ENCODE measurements at places on chromosomes 3 and 15.

DNA sequence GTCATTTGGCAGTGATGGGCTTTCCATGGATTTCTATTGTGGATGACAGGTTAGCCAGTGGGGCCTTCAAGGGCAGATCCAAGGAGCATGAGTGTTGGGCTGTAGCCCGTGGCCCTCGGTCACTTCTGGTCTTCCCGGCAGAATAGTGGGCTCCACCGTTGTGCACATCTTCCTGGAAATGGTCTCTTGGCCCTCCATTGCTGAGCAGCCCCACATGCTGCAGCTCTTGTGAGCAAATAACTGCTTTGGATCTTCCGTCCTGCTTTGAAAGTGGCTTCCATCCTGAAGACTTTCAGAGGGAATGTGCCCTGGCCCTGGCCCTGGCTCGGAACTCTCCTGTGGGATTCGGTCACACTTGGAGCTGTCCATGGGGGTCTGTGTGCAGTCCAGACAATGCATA is 102.8 kb downstream of the SNRPN start:
- no peak for DNase-seq

- DNase-seq, result no peak
Observed at GRCh38 chr3:20346916-20347315, 160.9 kb upstream of the SGO1 start.

DNA sequence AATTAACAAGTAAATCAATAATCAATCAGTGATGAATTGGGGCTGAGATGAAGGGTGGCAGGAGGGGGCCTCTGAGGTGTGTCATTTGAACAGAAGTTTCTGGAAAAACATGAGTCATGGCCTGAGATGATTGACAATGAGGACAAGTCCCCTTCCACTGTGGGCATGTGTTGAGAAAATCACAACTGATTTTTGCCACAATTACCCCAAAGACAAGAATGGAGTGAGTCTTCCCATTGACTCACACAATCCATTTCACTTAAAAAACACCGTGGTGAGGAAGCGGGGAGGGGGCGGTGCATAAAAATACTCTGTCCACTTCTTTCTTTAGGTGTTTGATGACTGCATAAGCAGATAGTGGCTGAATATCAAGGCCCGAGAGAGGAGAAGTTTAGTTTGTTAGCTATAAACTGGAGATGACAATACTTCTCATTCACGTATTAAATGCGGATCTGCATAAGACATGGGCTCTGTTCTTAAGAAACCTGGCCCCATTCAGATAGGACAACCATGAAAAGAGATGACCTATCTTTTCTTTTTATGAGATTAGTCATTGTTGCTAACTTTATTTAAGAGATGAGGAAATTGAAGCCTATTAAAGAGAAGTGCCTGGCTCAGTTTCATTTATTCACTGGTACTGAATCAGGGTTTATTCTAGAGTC is 34.7 kb downstream of the SHC4 start:
- no peak for DNase-seq

GRCh38 chr3:179801263-179801662 is 148.4 kb downstream of the USP13 start:
- DNase-seq, result no peak

GRCh38 chr3:142915636-142916035 is 26.8 kb upstream of the PCOLCE2 start:
- DNase-seq, result no peak

GRCh38 chr3:151350656-151351055 is 21.3 kb upstream of the P2RY13 start:
- DNase-seq, result no peak

- DNase-seq, result no peak
Observed at GRCh38 chr15:81157939-81158223, 23.8 kb downstream of the CFAP161 start.

GRCh38 chr15:75810874-75811498 is 32.3 kb upstream of the UBE2Q2 start:
- DNase-seq, result no peak

GRCh38 chr3:4222574-4223175 is 80.5 kb upstream of the SETMAR start:
- no peak for DNase-seq

GRCh38 chr15:65638681-65639089 is 16.9 kb downstream of the SLC24A1 start:
- no peak for DNase-seq

DNA sequence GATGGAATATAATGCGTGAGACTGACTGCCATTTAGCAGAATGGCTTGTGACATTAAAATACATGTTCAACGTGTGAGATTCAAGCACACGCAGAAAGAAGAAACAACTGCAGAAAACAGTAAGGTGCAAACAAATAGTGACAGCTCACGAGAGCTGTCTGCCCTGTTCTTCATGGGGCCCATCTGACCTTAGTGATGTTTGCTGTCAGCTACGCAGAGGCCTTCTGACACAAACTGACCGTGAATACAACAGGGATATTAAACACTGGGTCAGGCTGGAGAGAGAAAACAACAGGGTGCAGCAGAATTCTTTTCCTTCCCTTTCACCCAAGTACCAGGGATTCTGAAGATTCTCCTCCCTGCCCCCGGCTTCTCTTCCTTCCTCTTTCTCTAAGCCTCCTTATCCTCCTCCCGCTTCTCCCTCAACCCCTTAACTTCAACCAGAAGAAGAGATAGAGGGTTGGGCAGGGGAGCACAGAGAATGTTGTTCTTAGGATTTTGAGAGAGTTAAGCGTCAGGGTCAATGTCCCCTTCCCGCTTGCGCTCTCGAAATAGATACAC is 2.1 kb downstream of the TNFAIP8L3 start:
- no peak for DNase-seq

GRCh38 chr3:62139957-62140356 is 233.4 kb downstream of the FEZF2 start:
- DNase-seq, result no peak

DNA sequence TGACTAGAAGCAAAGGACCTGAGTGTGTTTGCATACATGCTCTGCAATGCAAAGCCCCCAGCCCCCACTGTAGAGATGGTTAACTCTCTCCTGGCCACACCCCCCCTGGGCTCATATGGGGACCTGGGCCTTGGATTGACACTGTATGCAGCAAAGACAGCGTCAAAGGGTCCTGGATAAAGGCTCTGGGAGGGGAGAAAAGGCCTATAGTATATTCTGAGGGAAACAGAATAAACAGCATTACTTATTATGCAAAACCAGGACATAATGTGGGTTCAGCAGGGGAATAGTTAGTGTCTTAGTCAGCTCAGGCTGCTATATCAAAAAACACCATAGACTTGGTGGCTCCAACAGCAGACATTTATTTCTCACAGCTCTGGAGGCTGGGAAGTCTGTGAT is 158.7 kb downstream of the APBA2 start:
- no peak for DNase-seq

DNA sequence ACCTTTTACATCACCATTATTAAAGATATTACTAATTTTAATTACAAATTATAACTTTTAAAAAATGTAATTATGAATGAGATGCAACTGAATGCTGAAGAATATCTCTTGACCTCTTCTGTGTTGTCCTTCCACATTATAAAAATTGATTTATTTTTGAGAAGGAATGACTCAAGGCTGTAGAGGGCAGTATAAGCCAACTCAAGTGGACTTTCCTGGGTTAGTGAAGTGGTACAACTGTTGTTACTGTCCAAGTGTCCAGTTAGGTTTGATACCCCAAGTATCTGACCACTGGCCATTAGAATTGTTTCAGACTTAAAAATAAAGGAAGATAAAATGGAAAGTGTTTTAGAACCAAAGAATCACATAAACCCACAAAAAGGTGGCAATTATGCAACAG is 51.9 kb downstream of the BBX start:
- DNase-seq, result no peak

DNA sequence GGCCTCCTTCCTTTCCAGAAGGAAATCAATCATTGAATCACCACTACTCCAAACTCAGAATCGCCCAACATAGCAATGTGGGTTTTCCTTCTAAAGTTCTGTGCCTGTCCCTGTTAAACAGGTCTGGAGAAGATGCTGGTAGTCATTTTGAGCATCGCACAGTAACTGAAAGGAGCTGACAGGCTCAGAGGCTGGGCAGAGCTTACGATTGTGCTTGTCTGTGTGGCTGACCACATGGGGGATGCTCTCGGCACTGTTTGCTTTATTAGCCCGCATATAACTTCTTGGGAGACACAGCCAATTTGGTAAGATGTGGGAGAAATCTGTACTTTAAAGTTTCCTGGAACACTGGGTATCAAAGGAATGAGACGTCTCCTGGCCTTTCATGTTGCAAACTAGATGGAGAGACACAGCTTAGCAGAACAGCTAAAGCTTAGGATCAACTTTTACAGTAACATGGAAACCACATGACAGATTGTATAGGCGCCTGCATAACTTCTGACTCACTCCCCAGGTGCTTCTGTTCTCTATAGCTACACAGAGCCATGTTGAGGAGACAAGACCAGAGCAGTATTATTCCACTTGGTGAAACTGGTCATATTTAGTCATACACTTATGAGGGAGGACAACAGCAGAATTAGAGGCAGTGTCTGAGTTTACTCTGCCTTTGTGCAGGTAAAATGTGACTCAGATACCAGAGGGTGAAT is 374.1 kb downstream of the RORA start:
- DNase-seq, result no peak

GRCh38 chr3:150543531-150543930 is 2.8 kb downstream of the SERP1 start:
- no peak for DNase-seq

DNA sequence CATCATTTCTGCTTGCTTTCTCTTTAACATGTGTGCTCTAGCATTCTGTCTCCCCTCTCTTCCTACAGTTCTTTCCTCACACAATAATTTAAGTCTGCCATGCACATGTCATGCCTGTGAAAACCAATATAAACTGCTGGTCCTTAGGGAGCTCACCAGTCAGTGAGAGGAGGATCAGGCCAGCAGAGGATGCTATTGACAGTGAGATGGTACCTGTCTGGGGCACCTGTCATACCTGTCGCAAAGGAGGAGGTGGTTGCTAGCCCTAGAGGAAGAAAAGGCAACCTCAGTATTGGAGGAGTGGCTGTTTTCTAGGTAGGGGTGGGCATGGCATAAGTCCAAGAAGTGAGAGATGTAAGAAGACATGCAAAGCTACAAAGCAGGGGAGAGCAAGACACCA is 194.6 kb downstream of the GABRG3 start:
- no peak for DNase-seq

GRCh38 chr3:49805367-49805782 is 2.3 kb downstream of the INKA1 start:
- DNase-seq, result no peak

DNA sequence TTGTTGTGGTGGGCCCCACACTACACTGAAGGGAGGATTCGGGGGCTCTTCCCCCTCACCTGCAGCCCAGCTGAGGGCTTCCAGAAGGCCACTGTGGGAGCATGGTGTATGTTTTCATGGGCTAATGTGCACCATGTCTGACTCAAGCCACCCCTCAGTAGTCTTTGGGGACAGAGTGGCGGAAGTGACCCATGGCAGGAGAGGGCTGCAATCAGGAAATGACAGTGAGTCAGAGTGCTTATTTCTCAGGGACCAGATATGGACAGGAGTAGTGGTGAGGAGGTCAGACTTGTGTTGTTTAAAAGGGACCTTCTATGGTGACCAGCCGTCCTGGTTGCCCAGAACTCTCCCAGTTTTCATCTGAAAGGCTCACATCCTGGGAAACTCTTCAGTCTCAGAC is 32.8 kb upstream of the SLC9A9 start:
- DNase-seq, result no peak

- peak; percentile 7 for DNase-seq
Observed at GRCh38 chr3:58034738-58035523, 26.7 kb downstream of the FLNB start.

DNA sequence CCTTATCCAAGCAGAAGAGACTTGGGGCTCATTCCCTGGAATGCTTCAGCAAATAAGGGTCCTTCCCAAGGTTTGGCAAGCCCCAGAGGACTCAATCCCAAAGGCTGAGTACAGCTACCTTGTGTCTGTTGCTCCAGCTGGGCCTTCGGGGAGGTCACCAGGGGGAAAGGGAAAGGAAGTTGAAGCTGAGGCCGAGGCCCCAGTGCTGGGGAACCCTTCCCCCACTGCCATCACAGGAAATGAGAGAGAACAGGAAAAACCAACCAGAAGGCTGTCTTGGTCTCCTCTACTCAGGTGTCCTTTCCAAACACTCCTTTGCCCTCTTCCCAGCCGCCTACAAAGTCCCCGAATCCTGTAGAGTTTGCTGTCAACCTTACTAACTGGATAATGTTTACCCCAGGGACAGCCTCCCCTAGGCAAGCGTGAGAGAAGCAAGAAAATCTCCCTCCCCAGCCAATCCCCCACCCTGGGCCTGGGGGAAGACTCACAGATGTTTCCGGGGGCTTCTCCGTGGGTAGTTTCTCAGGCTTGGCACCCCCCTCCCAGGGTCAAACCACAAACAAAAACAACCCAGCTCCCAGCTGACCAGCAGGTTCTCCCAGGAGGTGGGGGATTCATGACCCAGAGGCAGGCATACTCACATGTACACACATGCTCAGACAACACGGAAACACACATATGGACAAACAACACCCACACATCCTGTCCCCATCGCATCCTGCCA is 5.5 kb downstream of the CSRNP1 start:
- DNase-seq, result no peak

- no peak for DNase-seq
Observed at GRCh38 chr3:12267376-12268030, 21.4 kb upstream of the PPARG start.

- no peak for DNase-seq
Observed at GRCh38 chr3:111238885-111239284, 167.3 kb downstream of the NECTIN3 start.

- no peak for DNase-seq
Observed at GRCh38 chr3:38731522-38731921, 82.0 kb upstream of the SCN5A start.

DNA sequence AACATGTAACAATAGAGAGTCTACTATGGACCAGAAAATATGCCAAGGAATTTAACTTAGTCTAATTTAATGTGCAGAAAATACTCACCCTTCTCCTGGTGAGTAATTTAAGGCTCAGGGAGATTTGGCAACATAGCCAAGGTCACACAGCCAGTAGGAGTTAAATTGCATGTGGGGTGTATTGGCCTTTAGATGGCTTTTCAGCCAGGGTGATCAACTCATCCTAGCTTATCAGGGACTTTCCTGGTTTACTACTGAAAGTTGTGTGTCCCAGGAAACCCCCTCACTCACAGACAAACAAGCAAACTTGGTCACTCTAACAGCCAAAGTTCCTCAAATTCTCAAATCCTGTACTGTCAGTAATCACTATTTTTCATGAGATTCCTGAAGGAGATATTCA is 2.6 kb upstream of the SLC9A9 start:
- no peak for DNase-seq

DNA sequence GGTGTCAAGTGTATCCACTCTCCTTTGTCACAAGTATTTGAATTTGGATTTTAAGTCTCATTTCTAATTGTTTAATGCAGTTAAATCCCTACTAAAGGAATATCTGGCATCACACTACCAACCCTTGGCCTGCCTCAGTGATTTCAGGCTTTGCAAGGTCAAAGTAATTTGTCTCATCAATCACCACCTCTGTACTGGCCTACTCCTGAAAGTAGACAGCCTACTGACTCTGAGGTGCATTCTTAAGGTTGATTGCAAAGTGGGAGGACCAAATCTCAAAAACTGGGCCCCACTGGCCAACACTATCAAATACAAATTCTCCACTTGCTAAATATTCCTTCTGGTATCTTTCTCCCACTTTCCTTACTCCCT is 851 bp upstream of the TEX55 start:
- no peak for DNase-seq

- peak; percentile 32 for DNase-seq
Observed at GRCh38 chr15:76999996-77000395, 5.1 kb downstream of the PSTPIP1 start.
